IPS-NIHi11 (cell line): ENCODE measurements at places on chromosomes 1 and 21.

GRCh38 chr1:31019401-31019800 is 46.1 kb downstream of the PUM1 start:
- no peak for DNase-seq

DNA sequence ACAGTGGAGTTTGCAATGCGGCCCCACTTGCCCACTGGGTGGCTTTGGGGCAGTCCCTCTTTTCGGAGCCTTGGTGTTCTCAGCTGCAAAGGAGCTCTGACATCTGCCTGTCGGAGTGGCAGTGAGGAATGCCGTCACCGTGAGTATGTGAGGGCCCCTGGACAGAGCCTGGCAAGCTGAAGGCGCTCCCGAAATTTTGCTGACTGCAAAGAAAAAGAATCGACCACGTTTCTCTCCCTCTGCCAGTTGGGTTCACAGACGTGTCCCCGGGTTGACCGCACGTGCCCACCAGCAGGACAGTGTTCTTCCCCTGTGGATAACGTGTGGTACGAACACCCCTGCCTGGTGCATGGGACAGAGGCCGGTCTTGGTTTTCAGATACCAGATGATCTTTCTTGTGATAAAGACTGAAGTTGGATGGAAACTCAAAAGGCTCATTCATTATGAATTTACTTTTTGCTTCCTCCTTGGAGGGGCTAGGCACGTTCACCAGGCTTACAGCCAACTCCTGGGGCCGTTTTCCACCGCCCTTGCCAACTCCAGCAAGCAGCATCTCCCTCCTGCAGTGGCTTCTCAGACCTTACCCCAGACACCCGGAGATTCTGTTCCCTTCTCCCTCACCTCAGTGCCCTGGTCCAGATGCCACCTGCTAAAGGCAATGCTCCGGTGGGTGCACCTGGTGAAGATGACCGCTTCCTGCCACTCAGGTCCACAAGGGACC is 29.7 kb downstream of the ECE1 start:
- no peak for DNase-seq

DNA sequence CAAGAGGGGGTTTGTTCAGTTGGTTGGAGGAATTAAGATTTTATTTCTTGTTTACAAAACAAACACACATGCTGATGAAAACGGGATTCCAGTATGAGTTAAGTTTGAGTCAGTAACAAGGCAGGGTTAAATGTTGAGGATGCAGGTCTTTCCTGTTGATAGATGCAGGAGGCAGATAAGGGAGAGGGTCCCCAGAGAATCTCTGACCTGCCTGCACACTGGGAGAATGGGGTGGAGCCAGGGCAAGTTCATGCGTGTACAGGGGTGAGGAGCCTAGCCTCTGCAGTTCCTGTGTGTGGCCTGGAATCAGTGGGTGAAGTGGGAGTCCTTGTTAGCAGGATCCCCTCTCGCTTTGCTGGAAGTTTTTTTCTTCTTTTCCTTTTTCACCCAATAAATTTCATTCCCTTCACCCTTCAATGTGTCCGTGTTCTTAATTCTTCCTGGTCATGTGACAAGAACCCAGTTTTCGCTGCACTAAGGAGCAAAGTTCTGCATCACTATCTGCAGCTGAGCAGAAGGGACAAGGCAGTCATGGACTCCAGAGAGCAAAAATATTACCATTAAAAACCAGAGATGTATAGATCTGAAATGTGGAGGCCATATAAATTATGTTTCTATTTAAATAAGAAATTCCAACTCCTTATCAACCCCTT is 69.9 kb upstream of the MARK1 start:
- no peak for DNase-seq

DNA sequence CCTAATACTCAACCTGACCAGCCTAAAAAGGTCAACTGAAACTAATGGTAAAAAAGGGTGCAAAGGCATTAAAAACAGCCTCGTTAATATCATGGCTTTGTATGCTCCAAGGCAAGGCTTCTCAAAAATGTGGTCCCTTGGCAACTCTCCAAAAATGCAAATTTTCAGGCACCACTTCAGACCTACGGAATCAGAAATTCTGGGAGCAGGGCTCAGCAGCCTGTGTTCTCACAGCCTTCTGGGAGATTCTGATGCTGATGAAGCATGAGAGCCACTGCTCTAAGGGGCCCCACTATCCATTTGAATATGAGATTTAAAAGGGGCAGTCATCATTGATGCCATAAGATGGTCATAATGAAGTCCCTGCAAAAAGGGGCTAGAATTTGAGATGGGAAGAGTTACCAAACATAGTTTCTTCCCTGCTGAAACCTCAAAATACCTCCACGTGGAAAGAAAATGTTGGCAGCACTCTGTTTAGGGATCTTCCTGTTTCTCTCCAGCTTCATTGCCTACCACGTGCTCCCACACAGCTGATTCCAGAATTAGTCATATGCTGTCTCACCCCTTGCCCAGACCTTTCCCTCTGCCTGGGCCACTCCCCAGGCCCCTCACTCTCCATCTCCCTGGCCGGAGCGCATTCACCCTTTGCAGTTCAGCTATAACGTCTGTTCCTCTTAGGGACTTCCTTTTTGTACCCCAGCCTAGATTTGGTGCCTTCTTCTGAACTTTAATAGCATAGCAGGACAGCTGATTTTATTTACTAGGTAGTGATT is 46.7 kb downstream of the PHC2 start:
- DNase-seq = no peak

DNA sequence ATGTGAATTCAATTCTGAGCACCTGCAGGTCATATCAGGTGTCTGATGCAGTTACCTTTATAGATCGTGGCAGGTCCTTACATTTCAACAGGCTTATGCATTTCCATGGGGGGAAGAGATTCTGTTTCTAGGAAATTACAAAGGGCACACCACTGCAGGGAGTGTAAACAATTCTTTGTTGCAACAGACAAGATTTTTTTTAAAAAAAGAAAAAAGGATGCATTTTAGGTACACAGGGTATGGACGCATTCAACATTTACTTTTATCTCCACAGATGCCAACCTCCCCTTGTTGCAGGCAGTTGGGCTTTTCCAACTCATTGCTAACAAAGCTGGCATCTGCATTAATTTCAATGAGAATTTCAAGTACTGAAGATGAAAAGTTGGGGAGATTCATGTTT is 13.5 kb upstream of the TEKT2 start:
- no peak for DNase-seq

GRCh38 chr1:151994956-151995355 is 1.3 kb upstream of the S100A10 start:
- DNase-seq = no peak

GRCh38 chr1:153352523-153352922 is 3.9 kb upstream of the PGLYRP4 start:
- peak; percentile 85 for DNase-seq

- peak; percentile 82 for DNase-seq
These were observed 60.1 kb downstream of the F3 start for GRCh38 chr1:94481473-94481933.

- no peak for DNase-seq
These were observed 566.0 kb downstream of the ADGRL2 start for GRCh38 chr1:82366689-82367088.

DNA sequence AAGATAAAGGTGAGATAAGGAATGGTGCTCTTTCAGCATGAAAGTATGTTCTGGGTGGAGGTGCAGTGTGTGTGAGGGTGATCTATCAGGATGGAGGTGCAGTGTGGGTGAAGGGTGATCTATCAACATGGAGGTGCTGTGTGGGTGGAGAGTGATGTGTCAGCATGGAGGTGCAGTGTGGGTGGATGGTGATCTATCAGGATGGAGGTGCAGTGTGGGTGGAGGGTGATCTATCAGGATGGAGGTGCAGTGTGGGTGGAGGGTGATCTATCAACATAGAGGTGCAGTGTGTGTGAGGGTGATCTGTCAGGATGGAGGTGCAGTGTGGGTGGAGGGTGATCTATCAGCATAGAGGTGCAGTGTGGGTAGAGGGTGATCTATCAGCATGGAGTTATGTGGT is 12.3 kb upstream of the MAP10 start:
- DNase-seq = no peak

DNA sequence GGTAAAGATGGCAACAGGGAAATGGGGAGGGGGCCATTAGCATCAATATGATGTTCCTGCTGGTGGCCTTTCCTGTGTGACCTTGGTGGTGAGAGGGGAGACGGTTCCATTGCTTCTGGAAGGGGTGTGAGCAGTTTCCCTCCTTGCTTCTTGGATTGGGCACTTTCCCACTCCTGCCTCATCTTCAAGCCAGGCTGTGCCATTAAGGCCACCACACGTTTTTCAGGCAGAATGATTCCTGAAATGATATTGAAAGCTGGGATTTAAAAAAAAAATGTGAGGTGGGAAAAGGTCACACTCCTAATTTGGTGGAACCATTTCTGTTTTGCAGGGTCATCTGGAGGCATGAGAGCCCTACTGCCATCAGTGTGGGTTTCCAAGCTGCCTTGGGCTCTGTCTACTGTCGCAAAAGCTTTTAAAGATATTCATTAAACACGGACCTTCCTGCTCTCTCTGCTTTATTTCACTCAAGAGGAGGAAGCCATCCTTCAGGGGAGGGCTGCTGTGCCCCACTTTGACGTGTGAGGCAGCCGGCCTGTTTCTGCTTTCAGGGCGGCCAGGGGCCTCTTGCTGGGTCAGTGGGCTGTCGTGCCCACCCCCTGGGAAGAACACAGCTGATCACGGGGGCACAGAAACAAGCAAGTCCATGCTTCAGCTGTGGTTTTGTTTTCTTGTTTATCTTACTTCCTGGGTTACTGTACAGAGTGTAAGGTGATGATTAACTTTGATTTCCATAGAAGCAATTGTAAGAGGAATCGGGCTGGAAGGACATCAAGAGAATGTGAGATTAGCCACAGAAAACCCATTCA is 8.0 kb downstream of the RIIAD1 start:
- DNase-seq = no peak

DNA sequence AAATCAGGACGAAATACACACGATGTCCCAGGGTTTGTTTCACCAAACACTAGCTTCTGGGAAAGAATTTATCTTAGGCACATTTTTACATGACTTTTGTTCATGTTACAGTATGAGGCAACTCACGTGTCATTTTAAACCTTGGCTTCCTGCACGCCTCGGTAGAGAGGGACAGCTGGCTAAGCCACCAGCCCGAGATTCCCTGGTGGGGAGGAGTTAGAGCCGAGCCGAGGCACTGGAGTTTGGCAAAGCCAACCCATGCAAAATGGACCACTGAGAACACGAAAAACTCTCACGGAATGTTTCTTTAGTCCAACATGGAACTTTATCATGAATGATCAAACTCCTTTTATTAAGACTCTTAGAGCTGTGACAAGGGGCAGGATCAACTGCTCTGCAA is 240.0 kb downstream of the DYRK1A start:
- no peak for DNase-seq

DNA sequence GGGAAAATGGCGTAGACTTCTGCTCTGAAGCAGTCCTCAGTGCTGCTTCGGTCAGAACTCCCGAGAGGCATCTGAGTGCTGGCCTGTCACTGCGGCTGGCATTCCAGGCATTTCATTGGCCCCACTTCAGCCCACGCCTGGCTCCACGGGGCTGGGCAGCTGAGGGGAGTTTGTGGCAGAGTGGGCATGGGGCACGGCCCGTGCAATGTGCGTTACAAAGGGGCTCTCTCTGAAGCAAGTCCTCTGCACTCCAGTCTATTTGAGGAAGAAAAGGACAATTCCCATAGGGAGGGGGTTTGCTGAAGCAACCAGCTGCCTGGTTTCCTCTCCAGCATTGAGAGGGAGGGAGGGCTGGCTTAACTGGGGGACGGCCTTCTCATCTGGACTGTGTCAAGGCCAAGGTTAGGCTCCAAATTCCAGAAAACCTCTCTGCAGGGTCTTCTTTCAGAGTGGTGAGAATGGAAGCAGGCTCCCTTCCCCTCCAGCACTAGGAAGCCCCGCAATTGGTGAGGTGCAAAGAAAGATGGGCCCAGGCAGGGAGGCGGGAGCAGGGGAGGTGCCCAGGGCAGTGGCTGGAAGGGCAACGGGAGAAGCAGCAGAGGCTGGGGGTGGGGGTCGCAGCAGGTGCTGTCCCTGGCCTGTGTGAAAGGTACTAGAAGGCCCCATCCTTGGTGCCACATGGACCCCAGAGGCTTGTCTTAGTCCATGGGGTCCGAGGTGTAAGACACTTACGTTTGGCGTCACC is 21.1 kb upstream of the GPR157 start:
- no peak for DNase-seq

DNA sequence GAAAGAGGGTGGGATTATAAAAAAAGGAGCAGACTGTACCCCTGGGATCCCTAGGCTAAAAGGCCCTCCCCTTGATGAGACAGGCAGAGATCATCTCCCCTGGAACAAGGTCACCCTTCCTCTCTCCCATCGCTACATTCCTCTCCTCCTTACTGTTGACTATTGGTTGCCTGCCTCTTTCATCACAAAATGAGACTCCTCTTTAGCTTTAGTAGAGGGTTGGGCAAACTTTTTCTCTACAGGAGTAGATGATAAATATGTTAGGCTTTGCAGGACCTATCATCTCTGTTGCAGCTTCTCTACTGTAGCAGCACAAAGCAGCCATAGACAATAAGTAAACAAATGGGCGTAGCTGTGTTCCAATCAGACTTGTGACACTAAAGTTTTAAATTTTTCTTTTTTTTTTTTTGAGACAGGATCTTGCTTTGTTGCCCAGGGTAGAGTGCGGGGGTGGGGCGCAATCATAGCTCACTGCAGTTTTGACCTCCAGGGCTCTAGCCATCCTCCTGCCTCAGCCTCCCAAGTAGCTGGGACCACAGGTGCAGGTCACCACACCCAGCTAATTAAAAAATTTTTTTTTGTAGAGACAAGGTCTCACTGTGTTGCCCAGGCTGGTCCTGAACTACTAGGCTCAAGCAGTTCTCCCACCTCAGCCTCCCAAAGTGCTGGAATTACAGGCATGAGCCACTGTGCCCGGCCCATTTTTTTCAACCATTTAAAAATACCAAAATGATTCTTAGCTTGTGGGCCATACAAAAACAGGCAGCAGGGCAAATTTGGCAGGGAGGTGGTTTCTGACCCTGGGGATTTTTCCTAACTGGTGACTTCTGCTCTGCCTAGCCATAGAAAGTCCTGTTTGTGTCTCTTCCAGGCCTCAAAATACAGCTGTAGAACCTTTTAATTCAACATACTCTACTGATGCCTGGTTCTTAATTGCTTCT is 15.1 kb downstream of the MCL1 start:
- no peak for DNase-seq

GRCh38 chr1:174491606-174492005 is 43.8 kb downstream of the GPR52 start:
- no peak for DNase-seq

GRCh38 chr1:108892356-108893140 is 15.8 kb downstream of the GPSM2 start:
- DNase-seq = no peak

DNA sequence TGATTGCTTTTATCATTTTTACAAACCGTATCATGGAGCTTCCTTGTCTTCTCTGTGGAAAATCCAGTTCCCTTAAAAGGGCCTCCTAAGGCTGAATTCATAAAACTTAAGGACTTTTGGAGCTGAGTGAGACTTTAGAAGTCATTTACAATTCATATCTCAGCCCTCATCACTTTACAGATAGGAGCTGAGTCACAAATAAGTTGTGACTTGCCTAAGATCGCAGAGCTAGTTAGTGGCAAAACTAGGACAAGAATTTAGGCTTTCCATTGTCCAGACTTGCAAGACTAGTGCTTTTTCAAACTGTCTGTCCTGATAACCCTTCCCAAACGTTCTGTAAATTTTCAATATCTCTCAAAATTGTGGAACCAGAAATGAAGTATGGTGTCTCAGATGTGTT is 37.3 kb downstream of the C1orf21 start:
- DNase-seq = no peak

- DNase-seq = peak; percentile 79
These were observed 20.7 kb downstream of the FOXO6 start for GRCh38 chr1:41381692-41382479.

GRCh38 chr1:107432108-107432507 is 291.3 kb downstream of the NTNG1 start:
- peak; percentile 27 for DNase-seq

GRCh38 chr1:231890791-231891190 is 264.2 kb downstream of the DISC1 start:
- DNase-seq = no peak
